KG1 (cell line): ENCODE measurements at places on chromosomes 4 and X.
A peak's percentile ranks its signal among the peaks of the same experiment; 100 is the strongest.

GRCh38 chr4:111494971-111495370 is 650.3 kb upstream of the FAM241A start:
- DNase-seq = no peak

DNA sequence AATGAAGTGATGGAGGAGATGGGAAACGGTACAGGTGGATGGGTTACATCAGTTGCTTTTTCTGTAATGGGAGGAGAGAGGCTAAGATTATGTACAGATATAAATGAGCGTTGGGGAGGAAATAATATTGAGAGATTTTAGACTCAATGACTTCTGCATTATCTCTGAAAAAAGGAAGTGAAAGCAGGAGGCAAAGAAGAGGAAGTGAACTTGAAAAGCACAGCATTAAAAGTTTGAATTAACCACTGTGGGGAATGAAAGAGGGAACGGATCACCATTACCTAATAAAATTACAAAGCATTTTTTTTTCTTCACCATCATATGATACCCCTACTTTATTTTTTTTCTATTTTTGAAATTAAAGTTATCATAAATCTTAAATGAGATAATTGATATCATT is 1025.5 kb downstream of the RPA4 start:
- peak; percentile 0 for DNase-seq

- DNase-seq = peak; percentile 3
Measured at GRCh38 chr4:115781528-115782146, 668.2 kb upstream of the NDST4 start.

GRCh38 chrX:55167901-55168300 is 52.2 kb upstream of the PAGE5 start:
- no peak for DNase-seq

DNA sequence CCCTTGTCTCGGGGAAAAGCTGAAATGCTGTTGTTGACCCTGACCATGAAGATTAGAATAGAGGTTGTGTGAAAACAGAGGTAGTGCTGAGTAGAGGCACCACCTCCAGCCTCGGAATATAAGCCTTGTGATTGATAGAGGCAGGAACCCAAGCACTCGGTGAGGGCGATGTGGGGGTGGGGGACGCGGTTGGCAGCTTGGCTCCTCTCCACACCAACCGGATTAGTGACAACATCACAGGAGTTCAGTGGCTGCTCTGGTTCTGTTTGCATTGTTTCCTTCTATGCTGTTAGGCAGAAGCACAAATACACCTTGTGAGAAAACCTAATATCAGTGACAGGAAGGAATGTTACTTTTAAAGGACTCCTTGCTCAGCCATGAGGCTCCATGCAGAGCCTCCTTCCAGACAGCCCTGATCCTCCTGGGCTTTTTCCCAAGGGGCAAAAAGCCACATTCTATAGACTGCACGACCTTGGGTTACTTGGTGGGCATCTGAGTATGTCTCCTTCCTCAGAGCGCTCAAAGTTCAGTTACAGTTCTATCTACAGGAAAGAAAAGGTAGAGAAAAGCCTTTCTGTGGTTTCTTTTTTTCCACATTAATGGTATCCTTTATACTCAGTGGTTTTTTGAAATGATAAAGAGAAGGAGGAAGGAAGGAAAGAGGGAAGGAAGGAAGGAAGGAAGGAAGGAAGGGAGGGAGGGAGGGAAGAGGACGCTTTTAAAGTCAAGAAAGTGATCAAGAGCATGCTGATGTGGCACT is 150.4 kb upstream of the NOCT start:
- no peak for DNase-seq

- no peak for DNase-seq
Measured at GRCh38 chrX:80799584-80799983, 10.1 kb downstream of the BRWD3 start.

- DNase-seq = no peak
Measured at GRCh38 chrX:88735835-88736234, 11.2 kb upstream of the CPXCR1 start.
